ENCODE measurements at places on chromosomes 13 and 19.

DNA sequence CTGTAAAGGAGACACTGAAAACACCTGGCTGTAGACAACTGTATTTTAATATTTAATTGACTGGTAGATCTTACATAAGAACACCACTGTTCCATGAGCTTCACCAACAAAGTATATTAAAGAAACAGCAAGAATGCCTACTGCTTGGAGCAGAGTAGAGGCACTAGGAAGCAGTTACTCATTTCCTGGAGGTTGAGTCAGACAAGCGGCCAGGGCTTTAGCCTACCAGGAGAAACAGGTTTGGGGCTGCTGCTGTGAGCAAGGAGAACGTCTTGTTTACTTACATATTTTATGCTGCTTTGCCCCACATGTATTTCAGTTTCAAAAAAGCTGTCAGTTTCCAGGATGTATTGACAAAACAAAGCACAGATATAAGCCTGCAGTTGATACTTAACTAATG lies 33.4 kb downstream of the ALG5 start:
- no peak for DNase-seq

- no peak for DNase-seq
Measured at GRCh38 chr13:86161257-86161656, 362.0 kb upstream of the SLITRK6 start.

- no peak for DNase-seq
Measured at GRCh38 chr13:103030776-103031175, 35.4 kb downstream of the SLC10A2 start.

DNA sequence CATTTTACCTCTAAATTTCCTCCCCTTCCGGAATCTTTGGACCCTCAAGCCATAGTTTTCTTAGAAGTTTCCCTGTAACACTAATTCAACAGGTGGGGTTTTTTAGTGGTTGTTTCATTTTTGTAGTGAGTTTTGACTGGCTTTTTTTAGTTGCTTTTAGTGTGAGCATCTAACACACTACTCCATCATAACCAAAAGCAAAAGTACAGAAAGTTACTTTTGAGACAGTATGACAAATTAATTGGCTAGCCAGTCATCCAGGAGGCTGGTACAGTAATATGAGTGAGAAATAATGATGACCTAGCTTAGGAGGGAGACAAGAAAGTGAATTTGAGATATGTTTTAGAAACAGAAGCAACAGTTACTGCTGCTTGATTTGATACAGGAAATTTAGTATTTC lies 71.5 kb downstream of the DNAJC15 start:
- no peak for DNase-seq

- no peak for DNase-seq
Measured at GRCh38 chr13:56400774-56401173, 739.9 kb upstream of the PRR20A start.

DNA sequence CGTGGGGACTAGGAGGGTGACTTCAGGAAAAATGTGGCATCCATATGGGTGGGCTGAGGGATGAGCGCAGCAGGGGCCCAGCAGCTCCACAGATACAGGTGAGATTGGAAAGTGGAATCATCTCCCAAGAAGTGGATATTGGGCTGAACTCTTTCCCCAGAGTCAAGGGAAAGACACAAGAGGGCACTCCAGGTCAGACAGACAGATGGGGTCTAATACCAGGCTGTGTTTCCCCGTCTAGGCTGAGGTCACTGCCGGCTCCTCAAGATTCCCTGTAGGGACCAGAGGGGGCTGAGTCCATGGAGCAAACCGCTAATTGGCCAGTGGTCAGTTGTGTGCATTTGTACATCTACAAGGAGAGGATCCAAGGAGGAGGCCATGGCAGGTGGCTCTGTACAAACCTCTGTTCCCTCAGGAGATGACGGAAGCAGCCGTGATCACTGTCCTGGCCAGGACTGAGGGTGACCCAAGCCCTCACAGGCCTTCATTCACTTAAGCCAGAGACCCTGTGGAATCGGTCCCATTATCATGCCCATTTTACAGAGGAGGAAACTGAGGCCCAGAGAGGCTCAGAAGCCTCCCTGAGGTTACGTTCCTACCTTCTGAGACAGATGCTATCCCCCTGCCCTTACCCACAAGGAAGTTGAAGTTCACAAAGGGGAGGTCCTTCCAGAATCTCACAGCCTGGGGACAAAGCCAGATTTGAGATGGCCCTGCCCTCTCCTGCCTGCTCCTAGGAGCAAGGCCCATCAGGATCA lies 14.9 kb upstream of the IGLON5 start:
- DNase-seq, result no peak

GRCh38 chr13:36354842-36355623 lies 8.8 kb upstream of the SPART start:
- DNase-seq, result no peak

DNA sequence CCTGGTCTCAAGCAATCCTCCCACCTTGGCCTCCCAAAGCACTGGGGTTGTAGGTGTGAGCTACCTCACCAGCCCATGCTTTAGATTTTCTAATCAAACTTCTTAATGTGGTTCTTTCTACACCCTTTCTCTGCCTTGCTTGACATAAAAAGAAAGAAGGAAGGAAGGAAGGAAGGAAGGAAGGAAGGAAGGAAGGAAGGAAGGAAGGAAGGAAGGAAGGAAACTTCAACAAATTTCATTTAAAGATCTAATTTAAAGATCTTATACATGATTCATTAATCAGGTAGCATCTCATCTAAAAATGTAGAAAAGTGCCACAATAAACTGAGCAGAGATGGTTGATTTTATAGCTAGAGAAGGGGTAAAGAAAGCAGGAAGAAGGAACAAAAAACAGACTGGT lies 215.0 kb downstream of the DIAPH3 start:
- no peak for DNase-seq

- DNase-seq, result no peak
Measured at GRCh38 chr19:16739546-16739945, 19.9 kb downstream of the NWD1 start.

DNA sequence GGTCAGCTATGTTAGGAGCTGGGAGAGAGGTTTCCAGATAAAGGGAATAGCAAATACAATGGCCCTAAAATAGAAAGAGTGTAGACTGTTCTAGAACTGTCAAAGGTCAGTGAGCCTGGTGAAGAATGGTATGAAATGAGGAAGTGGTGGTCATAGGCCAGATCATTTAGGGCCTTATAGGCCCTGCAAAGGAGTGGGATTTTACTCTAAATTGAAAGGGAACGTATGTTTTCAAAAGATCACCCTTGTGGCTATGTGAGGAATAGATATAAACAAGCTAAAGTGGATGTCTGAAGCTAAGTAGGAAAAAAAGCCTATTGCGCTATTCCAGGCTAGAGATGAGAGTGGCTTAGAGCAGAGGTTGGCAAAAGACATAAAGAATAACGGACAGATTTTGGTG lies 70.7 kb upstream of the TDRD3 start:
- DNase-seq, result no peak

- no peak for DNase-seq
Measured at GRCh38 chr19:334296-335071, 10.1 kb downstream of the MIER2 start.

GRCh38 chr19:43789029-43789428 lies 8.3 kb upstream of the KCNN4 start:
- DNase-seq, result no peak

- DNase-seq, result no peak
Measured at GRCh38 chr13:91813253-91813652, 414.8 kb downstream of the GPC5 start.

GRCh38 chr19:33797802-33798671 lies 1.4 kb downstream of the KCTD15 start:
- DNase-seq, result no peak

- DNase-seq, result no peak
Measured at GRCh38 chr13:80590551-80590950, 249.6 kb upstream of the SPRY2 start.

- no peak for DNase-seq
Measured at GRCh38 chr13:67137044-67137735, 92.9 kb downstream of the PCDH9 start.

DNA sequence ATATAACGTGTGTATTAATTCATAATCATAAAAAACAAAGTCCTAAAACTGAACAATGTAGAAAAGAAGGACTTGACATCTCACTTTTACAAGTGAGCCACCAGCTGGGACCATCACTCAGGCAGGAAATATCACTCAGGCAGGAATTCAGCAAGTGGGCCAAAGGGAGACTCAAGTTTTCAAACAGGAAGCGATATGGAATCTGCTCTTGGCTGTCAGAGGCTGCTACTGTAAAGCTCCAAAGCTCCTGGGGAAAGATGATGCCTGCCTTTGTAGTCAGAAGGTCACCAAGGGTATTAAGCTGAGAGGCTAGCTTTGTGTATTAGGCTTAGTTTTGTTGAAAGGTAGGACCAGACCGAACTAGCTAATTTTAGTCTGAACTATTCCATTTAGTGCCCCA lies 5.5 kb upstream of the AKAP11 start:
- peak; percentile 16 for DNase-seq
